ENCODE measurements at places on chromosomes 5 and 9. TPM values are rescaled to one million over a fixed set of nuclear protein-coding genes. Genes with fewer than 3 reads are reported as not detected.

Gene SELENOP
- polyA plus RNA-seq = 45.9 TPM

Gene IFNE
- polyA plus RNA-seq = not detected

Gene PCDHGA4
- 0.70 TPM for polyA plus RNA-seq

Gene ENTREP1
- polyA plus RNA-seq = 12.3 TPM

Gene SLC25A2
- polyA plus RNA-seq = not detected
